ELF-1 (cell line): ENCODE measurements at places on chromosomes 6 and 20.

GRCh38 chr20:59246691-59247400 lies 53.6 kb upstream of the EDN3 start:
- no peak for DNase-seq

GRCh38 chr20:54433636-54434035 lies 41.8 kb upstream of the DOK5 start:
- DNase-seq, result no peak

GRCh38 chr6:42629845-42630244 lies 66.0 kb downstream of the UBR2 start:
- no peak for DNase-seq

DNA sequence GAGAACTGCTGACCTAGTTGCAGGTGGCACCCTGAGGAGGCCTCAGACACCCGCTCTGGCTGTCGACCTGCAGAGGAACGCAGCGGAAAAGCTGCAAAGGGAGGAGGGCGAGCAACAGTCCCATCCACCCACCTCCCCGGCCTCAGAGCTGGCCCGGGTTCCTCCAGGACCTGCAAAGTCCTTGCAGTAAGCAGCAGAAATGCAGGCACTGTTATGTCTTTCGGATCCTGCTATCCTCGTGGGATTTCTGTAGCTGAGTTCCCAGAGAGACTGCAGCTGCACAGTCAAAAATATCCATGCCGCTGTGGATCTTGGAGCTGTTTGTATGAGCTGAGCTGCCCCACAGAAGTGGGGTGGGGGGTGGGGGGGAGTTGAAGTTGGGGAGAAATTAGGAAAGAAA lies 251.3 kb downstream of the ANKRD60 start:
- DNase-seq, result no peak

DNA sequence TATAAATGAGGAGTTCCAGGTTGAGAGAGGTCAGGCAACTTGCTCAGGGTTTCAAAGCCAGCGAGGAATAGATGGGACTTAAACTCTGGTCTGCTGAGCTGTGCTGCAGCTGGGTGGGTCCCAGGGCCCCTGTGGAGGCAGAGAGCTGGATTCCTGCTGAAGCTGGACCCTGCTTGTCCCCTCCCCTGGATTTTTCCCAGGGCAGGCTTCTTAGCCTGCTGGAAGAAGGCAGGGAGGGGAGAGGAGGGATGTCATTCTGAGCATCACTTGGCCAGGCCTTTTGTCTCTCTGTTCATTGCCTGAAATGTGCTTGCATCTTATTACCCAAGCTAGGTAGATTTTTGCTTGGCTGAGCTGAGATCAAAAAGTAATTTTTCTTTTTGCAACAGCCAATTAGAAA lies 133.7 kb downstream of the DHX35 start:
- no peak for DNase-seq

GRCh38 chr20:40144581-40144980 lies 544.5 kb downstream of the MAFB start:
- DNase-seq, result no peak

GRCh38 chr20:49677777-49678758 lies 35.6 kb downstream of the B4GALT5 start:
- no peak for DNase-seq

- no peak for DNase-seq
Measured at GRCh38 chr6:134806180-134806798, 143.6 kb downstream of the ALDH8A1 start.

DNA sequence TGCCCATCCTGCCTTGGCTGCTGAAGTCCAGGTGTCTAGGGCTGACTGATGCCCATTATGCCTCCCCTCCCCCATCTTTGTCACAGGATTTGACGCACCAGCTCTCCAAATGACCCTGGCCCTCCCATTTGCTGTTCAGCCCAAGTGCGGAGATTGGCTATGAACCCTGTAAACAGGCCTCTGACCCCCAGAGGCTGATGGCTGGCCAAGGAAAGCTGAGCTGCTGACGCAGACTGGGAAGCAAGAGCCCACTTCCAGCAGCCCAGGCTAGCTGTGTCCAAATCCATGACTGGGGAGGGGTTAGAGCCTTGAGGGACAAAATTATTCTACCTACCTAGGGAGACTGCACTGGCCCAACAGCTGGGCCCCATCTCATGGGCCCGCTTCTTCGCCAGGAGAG lies 797 bp upstream of the GNRH2 start:
- DNase-seq, result no peak

- DNase-seq, result no peak
Measured at GRCh38 chr6:142313284-142313683, 11.5 kb downstream of the ADGRG6 start.

DNA sequence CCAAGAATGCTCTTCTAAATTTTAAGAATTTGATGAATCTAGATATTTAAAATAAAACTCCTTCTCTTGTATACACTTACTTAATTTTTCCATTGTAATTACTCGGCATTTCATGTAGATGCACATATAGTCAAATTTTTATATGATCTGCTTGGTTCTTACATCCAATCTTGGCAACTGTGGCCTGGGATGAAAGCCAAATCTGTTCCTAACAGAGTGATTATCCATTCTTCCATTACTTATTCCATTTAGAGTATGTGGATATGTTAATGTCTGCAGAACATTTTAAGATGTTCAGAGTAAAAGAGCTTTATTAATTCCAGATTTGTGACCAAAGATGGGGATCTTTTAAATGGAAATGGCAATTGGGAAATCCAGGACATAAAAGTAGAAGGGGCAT lies 144.1 kb upstream of the PDE7B start:
- no peak for DNase-seq

GRCh38 chr20:8756410-8756809 lies 312.5 kb upstream of the PLCB4 start:
- DNase-seq, result peak; percentile 9

- DNase-seq, result peak; percentile 90
Measured at GRCh38 chr6:36623547-36624459, 29.6 kb downstream of the SRSF3 start.

DNA sequence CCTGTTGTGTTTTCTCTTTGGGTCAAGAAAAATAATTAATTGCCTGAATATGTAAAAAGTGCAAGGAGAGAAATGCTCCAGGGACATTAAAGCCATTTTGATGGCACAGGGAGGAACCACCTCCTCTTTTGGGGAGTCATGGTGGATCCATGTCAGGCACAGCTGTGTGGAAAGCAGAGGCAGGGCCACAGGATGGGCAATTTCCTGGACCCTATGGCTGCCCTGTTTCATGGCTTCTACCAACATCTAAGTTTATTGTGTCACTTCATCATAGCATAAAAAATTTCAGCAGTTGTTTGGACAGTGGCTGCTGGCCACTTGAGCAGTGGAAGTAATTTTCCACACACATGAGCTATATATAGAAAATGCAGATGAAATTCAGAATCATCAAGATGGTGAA lies 238.2 kb downstream of the SYNE1 start:
- DNase-seq, result no peak

DNA sequence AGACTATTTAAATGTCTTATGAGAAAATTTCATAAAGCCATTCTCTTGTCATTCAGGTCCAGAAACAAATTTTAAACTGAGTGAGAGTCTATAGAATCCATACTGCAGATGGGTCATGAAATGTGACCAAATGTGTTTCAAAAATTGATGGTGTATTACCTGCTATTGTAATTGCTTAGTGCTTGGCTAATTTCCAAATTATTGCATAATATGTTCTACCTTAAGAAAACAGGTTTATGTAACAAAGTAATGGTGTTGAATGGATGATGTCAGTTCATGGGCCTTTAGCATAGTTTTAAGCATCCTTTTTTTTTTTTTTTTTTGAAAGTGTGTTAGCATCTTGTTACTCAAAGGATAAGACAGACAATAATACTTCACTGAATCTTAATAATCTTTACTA lies 5.0 kb downstream of the MARCKS start:
- DNase-seq, result no peak

GRCh38 chr6:9100869-9101580 lies 665.7 kb upstream of the SLC35B3 start:
- DNase-seq, result no peak

- DNase-seq, result no peak
Measured at GRCh38 chr20:57600320-57601210, 19.7 kb downstream of the ZBP1 start.

DNA sequence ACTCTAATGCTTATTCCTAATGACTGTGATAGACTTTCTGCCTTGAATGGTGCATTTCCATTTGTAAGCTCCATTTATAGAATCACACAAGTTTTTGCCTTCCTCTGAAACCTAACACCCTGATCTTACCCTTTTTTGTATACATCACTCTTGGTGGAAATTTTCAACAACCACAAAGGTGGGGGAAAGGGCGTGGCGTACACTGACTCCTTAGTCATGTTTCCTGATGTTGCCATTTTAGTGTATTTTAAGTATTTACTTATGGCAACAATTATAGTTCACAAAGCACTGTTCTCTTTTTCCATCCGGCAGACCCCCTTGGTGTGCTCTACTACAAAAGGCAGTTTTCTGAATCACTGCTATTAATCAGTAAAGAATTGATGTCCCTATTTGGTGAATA lies 92.0 kb downstream of the ATXN1 start:
- DNase-seq, result no peak

DNA sequence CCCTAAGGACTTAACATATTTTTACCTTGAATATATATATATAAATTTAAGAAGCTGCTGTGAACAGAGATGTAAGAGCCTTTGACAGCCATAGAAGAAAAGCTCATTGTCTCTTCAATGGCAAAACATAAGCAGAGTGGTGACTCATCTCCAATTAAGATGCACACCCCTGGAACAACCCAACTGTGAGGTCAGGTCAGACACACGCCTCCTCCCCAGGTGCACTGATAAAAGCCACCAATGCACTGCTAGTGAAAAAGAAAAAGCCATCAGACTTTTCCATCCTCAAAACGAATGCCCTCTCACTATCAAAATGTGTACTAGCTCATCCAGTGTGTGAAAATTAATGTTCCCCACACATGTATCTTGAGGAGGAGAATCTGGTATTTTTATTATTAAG lies 100.1 kb downstream of the SMLR1 start:
- DNase-seq, result peak; percentile 15

DNA sequence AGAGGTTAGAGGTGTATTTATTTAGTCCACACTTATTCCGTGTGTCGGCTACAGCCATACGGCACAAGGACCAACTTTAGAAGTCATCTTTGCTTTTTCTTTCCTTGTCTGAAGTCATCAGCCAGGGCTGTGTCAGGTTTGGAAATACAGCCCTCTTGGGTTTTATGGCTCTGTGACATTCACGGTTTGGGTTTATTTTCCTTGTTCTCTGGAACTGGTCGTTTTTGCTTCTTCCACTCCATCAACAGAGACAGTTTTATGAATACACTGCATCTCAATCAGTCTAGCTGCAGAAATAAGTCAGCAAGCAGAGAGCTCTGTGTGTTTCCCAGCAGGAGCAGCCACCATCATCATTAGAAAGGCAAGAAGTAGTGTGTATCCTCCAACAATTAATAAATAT lies 132.5 kb downstream of the TBC1D7 start:
- DNase-seq, result no peak

- DNase-seq, result no peak
Measured at GRCh38 chr20:62466072-62466760, 9.6 kb downstream of the GATA5 start.

DNA sequence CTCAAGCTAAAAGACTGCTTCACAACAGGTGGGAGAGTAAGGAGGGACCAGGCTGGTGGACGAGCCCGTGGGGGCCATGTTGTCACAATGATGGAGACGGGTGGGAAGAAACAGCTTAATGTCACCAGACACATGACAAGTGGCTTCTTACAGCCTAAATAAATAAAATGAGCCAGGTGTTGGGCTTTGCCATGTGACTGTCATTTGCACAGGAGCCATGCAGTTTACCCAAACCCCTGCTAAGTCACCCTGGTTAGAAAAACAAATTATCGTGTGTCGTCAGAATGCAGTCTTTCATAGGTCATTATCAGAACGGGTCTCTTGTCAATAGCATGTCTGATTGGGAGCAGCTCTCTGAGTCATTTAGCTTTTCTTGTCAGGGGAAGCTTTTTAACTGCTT lies 18.5 kb downstream of the BTBD3 start:
- DNase-seq, result no peak

DNA sequence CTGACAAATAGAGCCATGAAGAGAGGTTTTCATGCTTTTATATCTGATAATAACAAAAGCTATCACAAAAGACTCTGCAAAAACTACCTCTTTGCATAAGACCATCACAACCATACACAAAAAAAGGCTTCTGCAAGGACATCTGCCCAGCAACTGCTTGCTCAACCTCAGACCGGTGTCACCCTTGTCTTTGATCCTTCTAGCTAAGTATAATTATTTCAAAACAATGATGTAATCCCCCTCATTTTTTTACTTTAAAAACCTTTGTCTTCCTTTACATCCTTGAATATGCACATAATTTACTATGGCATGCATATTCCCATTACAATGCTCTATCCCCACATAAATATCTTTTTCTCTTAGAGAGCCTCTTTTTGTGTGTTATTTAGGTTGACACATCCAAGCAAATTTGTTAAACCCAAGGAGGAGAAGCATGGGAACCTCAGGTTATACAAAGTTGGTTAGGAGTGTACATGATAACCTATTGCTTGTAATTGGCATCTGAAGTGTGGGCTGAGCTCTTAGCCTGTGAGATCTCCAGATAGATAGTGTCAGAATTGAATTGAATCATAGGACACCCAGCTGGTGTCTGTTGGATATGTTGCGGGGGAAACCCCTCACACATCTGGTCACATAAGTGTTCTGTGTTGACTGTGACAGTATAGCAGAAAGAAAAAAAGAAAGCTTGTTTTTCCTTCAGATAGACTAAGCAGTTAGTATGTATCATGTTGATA lies 20.7 kb upstream of the CGA start:
- no peak for DNase-seq
